Endodermal cell (in vitro differentiated cells): ENCODE measurements at places on chromosomes 2 and 18.

DNA sequence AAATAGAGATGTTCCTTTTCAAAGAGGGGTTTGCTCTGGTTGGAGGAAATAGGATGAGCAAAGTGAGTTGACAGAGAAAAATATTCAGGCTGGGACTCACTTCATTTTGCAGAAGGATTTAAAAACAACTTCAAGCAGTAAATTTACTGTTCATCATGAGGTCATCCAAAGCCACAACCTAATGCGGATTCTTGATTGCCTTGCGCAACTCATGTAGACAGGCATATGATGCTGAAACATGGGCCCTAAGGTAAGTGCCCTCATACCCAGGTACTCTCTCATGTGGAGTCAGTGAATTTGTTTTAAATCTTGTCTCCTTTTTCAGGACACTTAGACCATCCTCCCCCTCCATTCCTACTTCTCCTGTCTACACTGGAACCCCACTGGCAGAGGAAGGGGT, 51.9 kb upstream of the LYPD1 start:
- no peak overlapping the region for H3K4me3 ChIP-seq
- no peak overlapping the region for H3K27ac ChIP-seq
- no peaks in the 10 kb centered on the region for H3K4me1 ChIP-seq

DNA sequence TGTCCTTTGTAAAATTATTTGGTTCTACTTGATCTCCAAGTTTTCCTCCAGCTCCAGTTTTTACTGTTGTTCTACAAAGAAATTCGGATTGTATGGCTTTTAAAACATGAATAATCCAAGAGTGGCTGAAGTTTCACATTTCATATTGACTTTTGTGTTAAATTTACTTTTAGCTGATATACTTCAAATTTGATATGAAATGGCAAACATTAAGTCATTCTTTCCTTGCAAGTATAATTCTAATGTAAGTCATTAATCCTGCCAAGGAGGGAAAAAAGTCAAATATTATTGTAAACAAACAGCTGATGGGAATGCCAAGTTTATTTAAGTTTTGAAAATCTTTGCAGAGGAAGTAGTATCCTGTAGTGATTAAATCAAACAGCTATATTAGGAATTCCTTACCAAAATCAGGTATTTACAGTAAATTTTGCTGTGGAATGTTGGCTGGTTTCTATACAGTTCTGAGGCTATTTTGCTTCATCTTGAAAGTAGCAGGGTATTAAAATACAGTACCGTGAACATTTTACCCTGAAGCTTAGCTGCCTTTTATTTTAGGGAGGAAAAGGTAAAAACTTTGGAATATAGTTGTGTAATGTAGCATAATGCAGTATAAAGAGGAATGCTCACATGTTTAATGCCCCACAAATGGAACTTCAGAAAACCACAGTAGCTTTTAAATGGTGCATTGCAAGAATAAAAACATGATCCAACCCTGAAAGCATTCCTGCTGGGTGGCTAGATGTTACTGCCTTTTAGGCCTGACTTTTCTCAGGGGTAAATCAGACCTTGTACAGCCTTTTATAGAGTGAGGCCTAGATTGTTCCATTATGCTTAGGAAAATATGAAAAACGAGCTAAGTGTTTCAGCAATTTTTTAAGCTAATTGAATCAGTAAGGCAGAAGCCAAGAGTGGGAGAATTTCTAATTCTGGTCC, 62.7 kb upstream of the NT5C1B start:
- no peak for DNase-seq
- no peak overlapping the region for H3K4me3 ChIP-seq
- H3K27me3 ChIP-seq = no peaks in the 10 kb centered on the region
- peaks cover 4% of the 10 kb centered on the region for H3K4me1 ChIP-seq
- no peaks in the 10 kb centered on the region for H3K36me3 ChIP-seq

DNA sequence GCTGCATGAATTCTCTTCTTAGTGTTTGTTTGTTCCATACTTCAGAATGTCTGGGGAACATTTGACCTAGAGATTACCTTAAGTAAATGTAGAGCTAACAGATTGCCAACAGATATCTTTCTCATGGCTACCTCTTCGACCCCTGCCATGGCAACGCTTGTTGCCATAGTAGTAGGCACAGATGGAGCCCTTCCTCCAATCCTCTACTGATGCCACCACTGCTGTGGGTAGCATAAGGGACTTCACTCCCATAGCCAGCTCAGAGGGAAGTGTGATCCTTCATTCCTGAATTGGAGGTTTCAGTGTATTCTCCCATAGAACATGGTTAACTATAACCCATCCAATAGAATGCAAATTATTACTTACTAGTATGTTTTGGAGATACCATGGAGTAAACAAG, 543.6 kb upstream of the NRP2 start:
- peaks cover 4% of the 10 kb centered on the region for H3K4me1 ChIP-seq
- H3K27ac ChIP-seq = no peak overlapping the region

GRCh38 chr18:61554117-61554776, 221.0 kb downstream of the CDH20 start:
- no peaks in the 10 kb centered on the region for H3K36me3 ChIP-seq
- H3K27ac ChIP-seq = no peak overlapping the region
